T-helper 17 cell (primary cell): ENCODE measurements at places on chromosomes 3 and 15.

- DNase-seq = no peak
These were observed 1045.0 kb downstream of the FHIT start for GRCh38 chr3:60206206-60206605.

DNA sequence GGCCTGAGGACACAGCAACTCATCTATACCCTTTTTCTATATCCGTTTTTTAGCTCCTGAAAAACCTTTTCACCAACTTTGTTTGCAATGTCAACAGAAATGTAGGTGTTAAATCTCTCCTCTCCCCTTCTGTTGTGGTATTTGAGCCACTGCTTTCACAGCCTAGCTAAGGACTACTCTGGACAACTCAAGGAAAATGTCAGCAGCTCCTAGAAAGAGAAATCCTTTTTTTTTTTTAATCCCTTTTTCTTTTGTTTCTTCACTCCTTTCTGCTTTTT, 176.6 kb downstream of the KLHL25 start:
- DNase-seq = no peak

- no peak for DNase-seq
These were observed 101.3 kb downstream of the LRRK1 start for GRCh38 chr15:101020451-101020850.

GRCh38 chr3:127438951-127439350, 151.1 kb upstream of the PRR20G start:
- DNase-seq = no peak

- DNase-seq = no peak
These were observed 365.8 kb upstream of the RGMA start for GRCh38 chr15:93454788-93455187.

DNA sequence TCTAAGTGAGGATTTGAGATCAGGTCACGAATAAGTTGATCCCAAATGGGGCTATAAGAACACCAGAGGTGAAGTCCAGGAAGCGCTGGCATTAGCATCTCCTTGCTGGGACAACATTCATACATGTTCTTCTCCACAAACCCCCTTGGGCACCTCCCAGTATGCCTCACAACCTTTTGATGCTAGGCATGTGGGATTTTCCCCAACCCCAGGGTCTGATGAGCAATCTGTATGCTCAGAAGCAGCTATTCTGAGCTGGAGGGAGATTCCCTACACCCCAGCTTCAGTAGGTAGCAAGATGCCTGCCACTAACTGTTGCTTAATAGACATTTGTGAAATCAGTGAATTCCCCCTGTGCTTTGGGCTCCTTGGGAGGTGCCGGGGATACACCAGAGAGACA, 32.2 kb downstream of the SLC6A11 start:
- no peak for DNase-seq

GRCh38 chr15:94582368-94582767, 351.0 kb downstream of the MCTP2 start:
- no peak for DNase-seq

- no peak for DNase-seq
These were observed 55.7 kb downstream of the CEMIP start for GRCh38 chr15:80834906-80835305.

DNA sequence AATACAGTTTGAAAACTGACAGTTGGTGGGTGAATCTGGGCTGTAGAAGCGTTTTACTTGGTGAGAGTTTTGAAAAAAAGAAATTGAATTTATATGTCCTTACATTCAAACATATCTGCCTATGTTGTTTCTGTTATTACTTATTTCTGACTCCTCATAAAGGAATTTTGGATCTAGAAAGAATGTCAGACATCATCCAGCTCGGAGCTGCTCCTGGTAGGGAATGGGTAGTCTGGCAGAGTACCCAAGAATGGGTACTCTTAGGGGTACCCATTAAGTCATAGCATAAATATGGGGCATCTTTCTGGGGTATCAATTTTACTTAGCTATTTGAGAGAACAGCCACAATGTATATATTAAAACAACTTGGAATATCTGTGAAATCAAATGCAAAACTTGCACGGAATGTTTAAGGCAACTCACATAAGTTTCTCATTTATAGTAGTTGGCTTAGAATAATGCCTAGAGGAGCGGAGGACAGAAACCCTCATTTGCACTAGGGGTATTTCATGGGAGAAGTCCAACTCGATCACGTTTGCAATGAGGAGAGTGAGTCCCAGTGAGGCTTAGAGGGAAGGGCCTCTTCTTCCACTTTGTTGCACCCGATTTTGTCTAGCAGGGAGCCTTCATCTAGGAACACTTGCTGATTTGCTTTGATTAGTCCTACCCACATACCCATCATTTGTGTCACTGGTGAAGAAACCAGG, 2.4 kb upstream of the LARP6 start:
- no peak for DNase-seq

DNA sequence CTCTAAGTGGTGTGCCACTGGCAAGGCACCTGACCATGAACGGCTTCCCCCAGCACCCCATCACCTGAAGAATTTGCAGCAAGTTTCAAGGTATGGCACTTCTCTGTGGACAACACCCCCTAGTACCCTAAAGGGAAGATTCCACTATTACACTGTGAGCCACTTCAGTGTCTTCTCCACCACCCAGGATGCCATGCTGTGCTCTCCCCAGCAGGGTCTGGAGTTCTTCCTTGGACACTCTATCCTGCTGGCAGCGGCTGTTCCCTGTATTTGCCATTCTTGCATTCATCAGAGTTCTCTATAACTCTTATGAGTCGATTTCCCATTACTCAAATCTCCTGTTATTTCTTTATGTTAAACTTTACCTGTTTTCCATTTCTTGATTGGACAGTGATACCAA, 33.9 kb upstream of the RNU6-1 start:
- DNase-seq = no peak

- DNase-seq = no peak
These were observed 22.1 kb downstream of the MSL2 start for GRCh38 chr3:136173939-136174490.

GRCh38 chr3:52109611-52110301, 44.5 kb downstream of the POC1A start:
- DNase-seq = no peak

- DNase-seq = no peak
These were observed 307.6 kb upstream of the SLITRK3 start for GRCh38 chr3:165503825-165504224.

- DNase-seq = no peak
These were observed 45.1 kb downstream of the CTDSPL start for GRCh38 chr3:37906734-37907282.

GRCh38 chr3:168545591-168545990, 449.9 kb upstream of the GOLIM4 start:
- no peak for DNase-seq

- DNase-seq = no peak
These were observed 122.0 kb upstream of the RGMA start for GRCh38 chr15:93210995-93211394.

- DNase-seq = no peak
These were observed 110.8 kb downstream of the TBC1D2B start for GRCh38 chr15:77966540-77967234.

DNA sequence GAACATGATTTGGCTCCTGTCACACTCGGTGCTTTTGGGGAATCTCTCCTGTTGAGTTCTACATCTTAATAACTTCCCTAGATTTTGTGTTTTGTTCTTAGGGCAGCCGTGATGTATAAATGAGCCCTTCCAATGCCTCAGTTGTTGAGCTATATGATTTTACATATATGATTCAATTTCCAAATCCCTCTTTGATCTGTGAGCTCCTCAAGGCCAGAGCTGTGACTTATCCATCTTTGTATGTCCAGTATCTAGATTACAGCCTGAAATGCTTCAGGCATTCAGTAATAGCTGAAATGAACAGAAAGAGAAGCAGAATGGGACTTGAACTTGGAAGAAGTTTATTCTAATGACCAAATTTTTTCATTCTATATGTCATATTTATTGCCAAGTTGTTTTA, 26.6 kb downstream of the CGGBP1 start:
- no peak for DNase-seq

GRCh38 chr3:95586754-95587153, 1227.6 kb upstream of the EPHA6 start:
- no peak for DNase-seq

GRCh38 chr3:152443212-152444023, 174.7 kb downstream of the MBNL1 start:
- DNase-seq = no peak

DNA sequence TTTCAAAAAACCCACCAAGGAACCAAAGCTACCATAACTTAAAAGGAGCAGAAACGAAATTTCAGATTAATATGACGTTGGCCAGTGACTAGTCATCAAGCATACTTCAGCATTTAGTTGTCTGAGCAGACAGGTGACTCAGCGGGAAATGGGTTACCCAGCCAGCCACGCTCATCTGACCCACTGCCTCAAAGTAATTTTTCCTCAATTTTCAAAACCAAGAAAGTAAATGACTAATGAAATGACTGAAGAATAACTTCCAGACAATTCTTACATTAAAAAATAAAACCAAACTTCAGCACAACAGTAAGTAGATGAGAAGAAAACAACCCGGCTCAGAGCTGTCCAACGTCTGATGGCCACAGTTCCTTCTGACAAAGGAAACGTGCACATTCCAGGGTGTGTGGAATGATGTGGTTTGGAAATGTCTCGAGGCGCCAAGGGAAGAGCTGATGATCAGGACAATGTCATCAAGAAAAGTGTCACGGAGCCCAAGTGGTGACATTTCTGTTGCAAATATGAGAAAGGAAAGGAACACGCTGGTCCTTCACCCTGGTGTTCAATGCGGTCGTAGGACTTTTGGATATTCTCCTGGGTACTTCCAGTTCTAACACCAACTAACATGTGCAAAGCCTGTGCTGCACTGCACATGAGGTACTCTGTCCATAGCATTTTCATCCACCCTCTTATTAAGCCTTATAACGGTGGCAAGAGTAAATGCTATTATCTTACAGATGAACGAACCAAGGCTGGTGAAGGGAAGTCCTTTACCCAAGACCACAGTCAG, 79.1 kb downstream of the FOXP1 start:
- no peak for DNase-seq

DNA sequence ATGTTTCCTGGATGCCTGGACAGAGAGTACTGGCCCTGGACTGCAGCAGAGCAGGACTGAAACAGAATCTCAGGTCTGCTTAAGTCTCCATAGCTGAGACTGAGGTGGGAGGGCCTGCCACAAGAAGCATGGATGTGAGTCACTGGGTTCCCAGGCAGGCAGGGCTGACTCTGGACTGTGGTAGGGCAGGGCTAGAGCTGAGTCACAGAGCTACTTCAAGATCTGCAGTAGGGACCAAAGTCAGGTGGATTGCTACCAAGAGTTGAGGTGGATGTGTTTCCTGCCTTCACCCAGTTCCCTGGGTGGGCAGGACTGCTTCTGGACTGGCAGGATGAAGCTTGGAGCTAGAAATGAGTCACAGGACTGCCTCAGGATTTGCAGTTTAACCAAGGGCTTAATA, 282.9 kb downstream of the AGBL1 start:
- DNase-seq = no peak
